ENCODE measurements at places on chromosomes 4 and X. TPM values are rescaled to one million over a fixed set of nuclear protein-coding genes. Genes with fewer than 3 reads are reported as not detected.

Gene GBA3
- total RNA-seq, result not detected

Gene CHRDL1
- total RNA-seq, result 13.3 TPM

DNA sequence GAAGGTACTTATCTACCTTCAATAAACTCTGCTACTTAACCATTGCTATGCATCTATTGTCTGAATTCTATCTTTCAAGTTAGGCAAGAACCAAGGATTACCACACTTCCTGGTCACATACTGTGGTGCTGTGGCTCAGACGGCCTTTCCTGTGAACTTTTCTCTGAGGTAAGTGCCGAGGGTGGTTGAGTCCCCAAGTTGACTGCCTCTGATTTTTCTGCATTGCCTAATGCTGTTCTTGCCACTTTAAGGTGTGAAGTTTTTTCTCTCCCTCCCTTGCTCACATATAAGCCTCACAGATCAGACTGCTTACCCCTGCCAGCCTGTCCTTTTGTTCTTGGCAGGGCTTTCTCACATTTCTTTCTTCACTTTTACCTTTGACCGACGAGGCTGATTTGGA lies 348.0 kb upstream of the POU3F4 start:
- DNase-seq, result no peak

- DNase-seq, result no peak
Measured at GRCh38 chrX:666762-667720, 36.5 kb downstream of the SHOX start.

DNA sequence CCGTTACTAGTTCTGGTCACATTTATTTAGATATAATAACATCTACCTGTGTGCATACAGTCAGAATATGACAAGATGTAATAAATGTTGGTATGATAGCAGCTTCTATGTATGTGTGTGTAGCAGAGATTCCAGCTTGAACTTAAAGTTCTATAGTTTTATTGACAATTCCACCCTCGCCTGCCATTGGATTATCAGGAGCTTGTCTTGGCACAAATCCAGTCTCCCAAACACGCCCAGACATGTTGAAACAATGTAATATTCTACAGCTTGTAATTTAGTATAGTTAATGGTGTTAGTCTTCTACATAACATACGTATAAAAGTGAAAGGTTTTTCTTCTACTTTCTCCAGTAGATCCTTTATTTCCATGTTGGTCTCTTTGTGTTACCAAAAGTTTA lies 44.4 kb downstream of the BBS12 start:
- DNase-seq, result no peak

GRCh38 chr4:88008122-88008742 lies 797 bp downstream of the PKD2 start:
- DNase-seq, result no peak

GRCh38 chr4:39763714-39764572 lies 66.0 kb downstream of the UBE2K start:
- DNase-seq, result no peak

DNA sequence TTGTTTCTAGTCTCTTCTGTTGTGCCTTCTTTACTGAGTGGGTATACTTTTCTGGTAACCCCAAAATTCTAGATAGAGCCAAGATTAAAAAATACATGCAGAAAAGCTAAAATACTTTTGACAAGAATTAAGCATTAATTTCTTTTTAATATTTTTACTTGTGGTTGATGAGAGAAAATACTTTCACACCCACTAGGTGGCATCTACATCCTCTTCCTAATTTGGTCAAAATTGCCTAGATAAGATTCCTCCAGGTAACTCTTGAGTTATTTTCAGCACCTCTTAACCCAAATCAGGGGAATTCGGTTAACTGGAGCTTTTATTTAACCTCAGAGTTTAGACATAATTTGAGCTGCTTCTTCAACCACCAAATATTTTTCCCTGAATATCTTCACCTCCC lies 28.4 kb upstream of the COX7B2 start:
- no peak for DNase-seq

DNA sequence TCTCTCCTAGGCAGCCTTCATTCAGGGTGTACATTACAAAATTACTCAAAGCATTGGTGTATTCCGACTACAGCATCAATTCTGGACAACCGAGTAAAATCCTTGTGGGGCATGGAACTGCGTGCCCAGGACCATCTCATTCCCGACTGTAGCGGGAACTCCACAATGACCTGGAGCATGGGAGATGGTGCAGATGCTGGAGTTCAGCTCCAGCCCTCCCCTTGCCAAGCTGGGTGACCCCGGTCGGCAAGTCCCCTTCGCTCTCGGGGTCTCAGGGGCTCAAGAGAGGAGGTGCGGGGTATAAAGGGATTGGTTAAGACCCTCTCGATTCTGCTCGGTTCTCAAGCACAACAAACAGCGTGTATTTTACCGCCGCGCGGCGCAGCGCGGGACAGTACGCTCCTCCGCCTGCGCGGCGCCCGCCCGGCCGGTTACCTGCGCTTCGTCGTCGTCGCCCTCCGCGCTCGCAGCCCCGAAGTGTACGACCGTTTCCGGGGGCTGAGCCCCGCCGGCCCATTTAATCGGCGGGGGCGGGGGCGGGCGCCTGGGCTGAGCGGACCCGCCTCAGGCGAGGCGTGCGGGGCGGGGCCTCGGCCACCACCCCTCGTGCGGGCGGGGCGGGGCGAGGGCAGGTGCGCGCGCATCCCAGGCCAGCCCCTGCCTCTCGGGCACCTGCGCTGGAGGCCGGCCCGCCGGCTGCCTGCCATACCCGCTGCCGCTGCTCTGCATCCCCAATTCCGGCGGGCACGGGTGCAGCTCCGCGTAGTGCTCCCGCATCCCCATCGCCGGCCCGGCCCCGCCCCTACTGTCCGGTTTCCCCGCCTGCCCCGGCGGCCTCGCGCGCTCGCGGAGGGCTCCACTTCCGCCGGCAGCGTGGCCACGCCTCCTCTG lies at the start of gene G6PD:
G6PD (minus strand) TSS at position 493 of the 891 bp plus-strand sequence. CDS start 691 bp downstream, outside the sequence.
- DNase-seq, result peak; percentile 65

- DNase-seq, result peak; percentile 76
Measured at GRCh38 chrX:46573331-46573891, at the start of gene CHST7. Gene CHST7, plus strand, starts transcription at chrX:46573765. Its CDS starts 167 bp downstream, at chrX:46573932.
